Neuronal stem cell (in vitro differentiated cells): ENCODE measurements at places on chromosomes 13 and 19.

- peak overlapping the region; percentile 2 for H3K4me3 ChIP-seq
- H3K36me3 ChIP-seq: no peaks in the 10 kb centered on the region
- no peak for DNase-seq
- H3K4me1 ChIP-seq: no peaks in the 10 kb centered on the region
- H3K27me3 ChIP-seq: no peaks in the 10 kb centered on the region
Measured at GRCh38 chr13:83183439-83184149, 698.7 kb downstream of the SLITRK1 start.

GRCh38 chr13:85527316-85527715, 271.9 kb downstream of the SLITRK6 start:
- H3K27ac ChIP-seq: no peak overlapping the region
- H3K4me3 ChIP-seq: no peak overlapping the region
- H3K27me3 ChIP-seq: no peaks in the 10 kb centered on the region
- no peak for DNase-seq
- H3K36me3 ChIP-seq: no peaks in the 10 kb centered on the region
- no peaks in the 10 kb centered on the region for H3K4me1 ChIP-seq

GRCh38 chr13:29976535-29976934, 126.1 kb upstream of the UBL3 start:
- no peaks in the 10 kb centered on the region for H3K27me3 ChIP-seq
- no peak for DNase-seq
- no peak overlapping the region for H3K27ac ChIP-seq
- no peaks in the 10 kb centered on the region for H3K36me3 ChIP-seq
- peak overlapping the region; percentile 0 for H3K4me3 ChIP-seq

GRCh38 chr13:97726664-97727280, 226.7 kb upstream of the IPO5 start:
- H3K27me3 ChIP-seq: no peaks in the 10 kb centered on the region
- no peak overlapping the region for H3K4me3 ChIP-seq
- H3K27ac ChIP-seq: no peak overlapping the region
- no peaks in the 10 kb centered on the region for H3K4me1 ChIP-seq
- no peak for DNase-seq

- peak within 1 kb of the TSS; percentile 72 for H3K4me3 ChIP-seq
- H3K36me3 ChIP-seq: no peaks in the 10 kb centered on the region
- peak within 1 kb of the TSS; percentile 68 for H3K27ac ChIP-seq
Measured at GRCh38 chr19:821825-822503, at the start of gene PLPPR3. PLPPR3 (minus strand) TSS chr19:821955; CDS start chr19:821559, 396 bp downstream.

DNA sequence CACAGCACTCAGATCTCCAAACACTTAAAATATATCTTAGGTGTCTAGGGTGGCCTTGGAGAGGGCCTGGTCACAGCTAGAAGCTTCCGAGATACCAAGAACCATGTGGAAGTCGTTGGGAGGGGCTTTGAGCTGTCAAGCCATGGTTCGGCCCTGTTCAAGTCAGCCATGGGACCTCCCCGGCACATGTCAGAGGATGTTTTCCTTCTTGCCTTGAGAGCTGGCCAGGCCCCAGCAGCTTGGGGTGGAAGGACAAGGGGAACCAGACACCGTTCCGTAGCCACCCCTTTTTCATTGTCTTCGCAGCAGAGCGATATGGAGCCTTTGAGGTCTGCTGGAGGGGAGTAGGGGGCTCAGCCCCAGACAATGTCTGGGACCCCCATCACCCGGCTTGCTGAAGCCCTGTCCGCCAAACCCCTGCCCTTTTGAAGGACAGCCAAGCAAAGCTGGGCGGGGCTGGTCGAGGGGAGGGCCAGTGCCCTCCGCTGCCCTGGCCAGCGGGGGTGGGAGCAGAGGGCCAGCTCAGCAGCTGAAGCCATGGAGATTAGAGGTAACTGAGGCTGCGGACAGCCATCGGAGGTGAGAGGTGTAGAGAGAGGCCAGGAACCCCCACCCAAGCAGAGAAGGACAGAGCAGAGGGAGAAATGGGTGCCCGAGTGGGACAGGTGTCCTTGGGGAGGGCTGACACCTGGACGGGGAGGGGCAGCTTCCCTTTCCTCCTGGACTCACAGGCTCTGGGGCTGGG, 435 bp downstream of the KLK11 start:
- H3K4me3 ChIP-seq: no peak overlapping the region
- no peak overlapping the region for H3K27ac ChIP-seq
- no peaks in the 10 kb centered on the region for H3K27me3 ChIP-seq

DNA sequence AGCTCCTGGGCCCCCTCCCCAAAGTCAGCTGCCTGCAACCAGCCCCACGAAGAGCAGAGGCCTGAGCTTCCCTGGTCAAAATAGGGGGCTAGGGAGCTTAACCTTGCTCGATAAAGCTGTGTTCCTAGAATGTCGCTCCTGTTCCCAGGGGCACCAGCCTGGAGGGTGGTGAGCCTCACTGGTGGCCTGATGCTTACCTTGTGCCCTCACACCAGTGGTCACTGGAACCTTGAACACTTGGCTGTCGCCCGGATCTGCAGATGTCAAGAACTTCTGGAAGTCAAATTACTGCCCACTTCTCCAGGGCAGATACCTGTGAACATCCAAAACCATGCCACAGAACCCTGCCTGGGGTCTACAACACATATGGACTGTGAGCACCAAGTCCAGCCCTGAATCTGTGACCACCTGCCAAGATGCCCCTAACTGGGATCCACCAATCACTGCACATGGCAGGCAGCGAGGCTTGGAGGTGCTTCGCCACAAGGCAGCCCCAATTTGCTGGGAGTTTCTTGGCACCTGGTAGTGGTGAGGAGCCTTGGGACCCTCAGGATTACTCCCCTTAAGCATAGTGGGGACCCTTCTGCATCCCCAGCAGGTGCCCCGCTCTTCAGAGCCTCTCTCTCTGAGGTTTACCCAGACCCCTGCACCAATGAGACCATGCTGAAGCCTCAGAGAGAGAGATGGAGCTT, 4.7 kb upstream of the CEACAM5 start:
- no peak overlapping the region for H3K27ac ChIP-seq
- H3K4me3 ChIP-seq: no peak overlapping the region
- H3K36me3 ChIP-seq: no peaks in the 10 kb centered on the region
- H3K4me1 ChIP-seq: no peaks in the 10 kb centered on the region

GRCh38 chr13:47908197-47908902, 92.7 kb downstream of the SUCLA2 start:
- H3K4me1 ChIP-seq: peaks cover 3% of the 10 kb centered on the region
- DNase-seq: no peak
- no peaks in the 10 kb centered on the region for H3K27me3 ChIP-seq
- no peak overlapping the region for H3K4me3 ChIP-seq
- no peak overlapping the region for H3K27ac ChIP-seq
- H3K36me3 ChIP-seq: no peaks in the 10 kb centered on the region

DNA sequence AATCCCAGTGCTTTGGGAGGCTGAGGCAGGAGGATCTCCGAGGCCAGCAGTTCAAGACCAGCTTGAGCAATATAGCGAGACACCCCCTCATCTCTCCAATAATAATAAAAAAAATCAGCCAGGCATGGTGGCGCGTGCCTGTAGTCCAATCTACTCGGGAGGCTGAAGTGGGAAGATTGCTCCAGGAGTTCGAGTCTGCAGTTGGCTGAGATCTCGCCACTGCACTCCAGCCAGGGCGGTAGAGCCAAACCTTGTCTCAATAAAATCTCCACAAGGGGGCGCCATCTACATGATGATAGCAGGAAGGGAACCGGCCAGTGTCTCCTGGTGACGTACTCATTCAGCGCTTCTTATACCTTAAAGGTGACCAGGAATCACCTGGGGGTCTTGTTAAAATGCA, 13.6 kb upstream of the C5AR1 start:
- H3K27ac ChIP-seq: no peak overlapping the region
- H3K4me1 ChIP-seq: no peaks in the 10 kb centered on the region
- peak; percentile 85 for DNase-seq
- no peaks in the 10 kb centered on the region for H3K27me3 ChIP-seq
- no peak overlapping the region for H3K4me3 ChIP-seq

DNA sequence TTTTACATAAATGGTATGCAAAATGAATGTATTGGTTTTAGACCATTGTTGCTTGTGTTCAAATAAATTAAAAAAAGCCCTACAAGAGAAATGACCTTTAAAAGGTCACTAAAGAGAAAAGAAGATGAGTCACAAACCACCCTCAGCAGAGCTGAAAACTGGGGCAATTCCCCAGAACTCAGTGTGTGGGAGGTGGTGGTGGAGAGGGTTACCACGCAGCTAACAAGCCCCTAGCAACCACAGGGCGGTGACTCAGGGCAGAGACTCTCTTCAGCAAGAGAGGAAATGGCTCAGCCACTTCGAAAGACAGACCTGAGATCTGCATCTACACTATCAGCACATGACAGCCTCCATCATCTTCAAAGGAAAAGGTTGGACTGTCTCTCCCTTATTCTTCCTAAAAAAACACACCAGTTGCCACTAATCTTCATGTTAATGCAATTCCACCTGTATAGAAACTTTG, 29.4 kb upstream of the NDFIP2 start:
- no peak overlapping the region for H3K4me3 ChIP-seq
- H3K36me3 ChIP-seq: no peaks in the 10 kb centered on the region
- no peaks in the 10 kb centered on the region for H3K27me3 ChIP-seq
- no peak overlapping the region for H3K27ac ChIP-seq
- no peak for DNase-seq

GRCh38 chr13:25752957-25753551, 298.8 kb downstream of the SHISA2 start:
- H3K4me3 ChIP-seq: no peak overlapping the region
- no peak overlapping the region for H3K27ac ChIP-seq
- no peaks in the 10 kb centered on the region for H3K27me3 ChIP-seq
- H3K4me1 ChIP-seq: peaks cover 19% of the 10 kb centered on the region
- no peak for DNase-seq

DNA sequence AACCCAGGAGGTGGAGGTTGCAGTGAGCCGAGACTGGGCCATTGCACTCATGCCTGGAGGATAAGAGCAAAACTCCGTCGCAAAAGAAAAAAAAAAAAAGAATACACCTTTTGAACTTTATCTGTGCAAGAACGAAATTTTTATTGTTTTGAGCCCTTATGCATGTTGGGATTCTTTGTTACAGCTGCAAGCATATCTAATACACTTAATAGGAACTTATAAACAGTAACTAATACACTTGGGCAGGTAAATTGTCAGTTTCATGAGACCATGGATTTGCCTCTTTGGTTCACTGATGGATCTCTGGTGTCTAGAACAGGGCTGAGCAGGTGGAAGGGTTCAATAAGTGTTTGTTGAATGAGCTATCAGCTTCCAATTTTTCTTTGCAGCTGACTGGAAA, 108.1 kb downstream of the CACNA1A start:
- peaks cover 4% of the 10 kb centered on the region for H3K4me1 ChIP-seq
- H3K36me3 ChIP-seq: no peaks in the 10 kb centered on the region
- DNase-seq: no peak
- H3K27ac ChIP-seq: no peak overlapping the region
- H3K27me3 ChIP-seq: no peaks in the 10 kb centered on the region

DNA sequence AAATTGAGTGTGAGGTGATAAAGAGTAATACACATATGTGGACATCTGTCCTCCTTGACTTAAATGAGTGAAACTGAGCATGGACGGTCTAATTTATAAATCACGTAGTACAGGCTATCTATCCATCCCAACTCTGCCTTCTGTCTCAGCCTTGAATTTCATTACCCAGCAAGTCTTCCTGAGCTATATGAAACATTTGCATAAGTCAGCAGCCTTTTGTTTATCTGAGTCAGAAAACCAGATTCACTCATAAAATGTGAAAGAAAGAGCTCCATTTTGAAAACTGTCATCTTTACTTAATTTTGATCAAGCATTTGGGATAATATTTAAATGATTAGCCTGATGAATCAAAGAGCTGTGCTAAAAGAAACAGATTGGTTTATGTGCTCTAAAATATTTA, 197.9 kb downstream of the LHFPL6 start:
- H3K27me3 ChIP-seq: no peaks in the 10 kb centered on the region
- peaks cover 42% of the 10 kb centered on the region for H3K4me1 ChIP-seq
- H3K36me3 ChIP-seq: no peaks in the 10 kb centered on the region

- DNase-seq: no peak
- no peak overlapping the region for H3K27ac ChIP-seq
- no peaks in the 10 kb centered on the region for H3K4me1 ChIP-seq
- no peaks in the 10 kb centered on the region for H3K36me3 ChIP-seq
Measured at GRCh38 chr13:46303742-46304385, 83.2 kb downstream of the RUBCNL start.

DNA sequence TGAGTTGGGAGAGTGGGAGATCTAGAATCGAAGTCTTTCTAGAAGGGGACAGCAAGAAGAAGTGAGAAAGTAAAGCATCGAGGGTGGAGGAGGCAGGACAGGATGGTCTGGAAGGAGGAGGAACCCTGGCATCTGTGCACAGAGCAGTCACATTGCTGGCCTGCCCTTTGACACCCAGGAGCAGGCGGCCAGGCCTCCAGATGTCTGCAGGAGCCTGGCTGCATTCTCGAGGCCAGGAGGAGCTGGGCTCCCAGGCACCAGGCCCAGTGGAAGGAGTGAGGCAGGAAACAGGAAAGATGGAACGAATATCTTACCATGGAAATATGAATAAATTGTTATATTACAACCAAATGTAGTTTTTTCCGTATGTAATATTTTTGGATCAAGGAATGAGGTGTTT, 27.7 kb upstream of the ARGLU1 start:
- H3K27ac ChIP-seq: no peak overlapping the region
- DNase-seq: no peak
- no peaks in the 10 kb centered on the region for H3K36me3 ChIP-seq
- H3K4me3 ChIP-seq: no peak overlapping the region
- no peaks in the 10 kb centered on the region for H3K27me3 ChIP-seq
- no peaks in the 10 kb centered on the region for H3K4me1 ChIP-seq

DNA sequence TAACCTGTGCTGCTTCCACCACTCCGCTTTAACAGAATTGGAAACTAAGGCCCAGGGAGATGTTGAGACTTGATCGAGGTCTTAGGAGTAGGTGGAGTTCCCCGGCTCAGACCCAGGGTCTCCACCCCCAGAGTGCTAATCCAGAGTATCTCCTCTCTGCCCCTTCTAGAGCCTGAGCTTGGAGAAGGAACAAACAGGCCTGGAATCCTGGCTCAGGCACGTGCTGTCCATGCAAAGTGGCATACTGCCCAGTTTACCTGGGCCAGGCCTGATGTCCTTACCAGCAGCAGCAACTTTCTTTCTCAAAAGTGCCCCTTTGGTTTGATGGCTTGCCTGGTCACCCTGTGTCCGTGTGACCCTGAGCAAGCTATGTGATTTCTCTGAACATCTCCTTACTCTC, 3.7 kb downstream of the SYNGR4 start:
- H3K27me3 ChIP-seq: no peaks in the 10 kb centered on the region
- H3K27ac ChIP-seq: no peak overlapping the region
- no peaks in the 10 kb centered on the region for H3K36me3 ChIP-seq
- no peak for DNase-seq
